Cardiac fibroblast (primary cell): ENCODE measurements at places on chromosomes 13 and 19.

GRCh38 chr19:56321254-56321988 lies 6.8 kb upstream of the ZSCAN5A start:
- DNase-seq: no peak

DNA sequence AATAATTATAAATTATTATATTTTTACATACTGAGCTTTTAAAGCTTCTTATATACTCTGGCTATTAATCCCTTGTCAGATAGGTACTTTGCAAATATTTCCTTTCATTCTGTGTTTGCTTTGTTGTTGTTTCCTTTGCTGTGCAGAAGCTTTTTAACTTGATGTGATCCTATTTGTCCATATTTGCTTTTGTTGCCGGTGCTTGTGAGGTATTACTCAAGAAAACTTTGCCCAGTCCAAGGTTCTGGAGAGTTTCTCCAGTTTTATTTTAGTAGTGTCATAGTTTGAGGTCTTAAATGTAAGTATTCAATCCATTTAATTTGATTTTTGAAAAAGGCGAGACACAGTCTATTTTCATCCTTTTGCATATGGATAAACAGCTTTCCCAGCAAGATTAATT lies 1319.9 kb upstream of the PRR20A start:
- no peak for DNase-seq

DNA sequence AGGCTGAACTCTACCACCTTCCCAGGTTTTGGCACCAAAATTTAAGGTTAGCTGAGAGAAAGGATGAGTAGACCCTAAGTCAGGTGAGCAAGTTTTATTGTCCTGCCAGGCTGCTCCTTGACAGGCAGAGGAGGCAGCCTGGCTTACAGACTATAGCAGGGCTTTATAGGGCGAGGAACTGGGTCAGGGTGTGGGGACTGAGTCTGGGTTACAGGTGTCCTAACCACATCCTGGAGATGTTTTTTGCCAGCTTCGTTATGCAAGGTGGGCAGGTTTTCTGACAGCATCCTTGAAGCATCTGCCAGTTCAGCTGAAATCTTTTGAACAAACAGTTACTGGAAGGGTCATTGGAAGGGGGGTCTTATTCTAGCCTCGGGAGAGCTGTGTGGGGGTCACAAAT lies 905.7 kb upstream of the SLITRK5 start:
- DNase-seq: no peak

DNA sequence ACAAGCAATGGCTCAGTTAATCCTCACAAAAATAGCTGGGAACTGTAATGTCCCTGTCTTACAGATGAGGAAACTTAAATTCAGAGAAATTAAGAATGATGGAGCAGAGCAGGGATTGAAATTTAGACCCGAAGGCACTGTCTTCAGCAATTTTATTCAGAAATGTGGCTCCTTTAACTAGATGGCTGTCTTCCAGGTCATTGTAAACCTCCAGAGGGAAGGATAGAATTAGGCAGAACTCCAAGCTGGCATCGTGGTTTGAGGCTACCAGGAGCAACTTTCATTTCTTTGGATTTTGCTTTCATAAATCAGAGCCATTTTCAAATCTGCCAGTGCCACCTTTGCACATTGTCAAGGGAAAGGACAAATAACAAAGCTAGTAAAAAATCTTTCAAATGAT lies 339.0 kb downstream of the DCT start:
- peak; percentile 42 for DNase-seq

DNA sequence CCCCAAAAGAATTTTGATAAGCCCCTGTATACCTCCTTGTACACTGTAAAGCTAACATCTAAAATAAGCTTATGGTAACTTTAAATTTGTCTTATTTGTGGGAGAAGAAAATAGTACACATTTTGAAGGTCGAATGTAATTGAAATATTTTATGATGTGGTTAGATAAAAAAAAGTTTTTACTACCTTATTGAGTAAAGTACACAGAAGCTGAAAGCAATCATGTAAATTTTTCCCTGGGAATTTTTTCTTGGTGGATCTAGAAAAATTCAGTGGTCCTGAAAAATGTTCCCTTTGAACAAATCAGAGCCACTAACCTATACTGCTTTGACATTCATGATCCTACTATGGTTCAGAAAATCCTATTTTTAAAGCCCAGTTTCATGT lies 46.9 kb downstream of the SIPA1L3 start:
- DNase-seq: no peak

DNA sequence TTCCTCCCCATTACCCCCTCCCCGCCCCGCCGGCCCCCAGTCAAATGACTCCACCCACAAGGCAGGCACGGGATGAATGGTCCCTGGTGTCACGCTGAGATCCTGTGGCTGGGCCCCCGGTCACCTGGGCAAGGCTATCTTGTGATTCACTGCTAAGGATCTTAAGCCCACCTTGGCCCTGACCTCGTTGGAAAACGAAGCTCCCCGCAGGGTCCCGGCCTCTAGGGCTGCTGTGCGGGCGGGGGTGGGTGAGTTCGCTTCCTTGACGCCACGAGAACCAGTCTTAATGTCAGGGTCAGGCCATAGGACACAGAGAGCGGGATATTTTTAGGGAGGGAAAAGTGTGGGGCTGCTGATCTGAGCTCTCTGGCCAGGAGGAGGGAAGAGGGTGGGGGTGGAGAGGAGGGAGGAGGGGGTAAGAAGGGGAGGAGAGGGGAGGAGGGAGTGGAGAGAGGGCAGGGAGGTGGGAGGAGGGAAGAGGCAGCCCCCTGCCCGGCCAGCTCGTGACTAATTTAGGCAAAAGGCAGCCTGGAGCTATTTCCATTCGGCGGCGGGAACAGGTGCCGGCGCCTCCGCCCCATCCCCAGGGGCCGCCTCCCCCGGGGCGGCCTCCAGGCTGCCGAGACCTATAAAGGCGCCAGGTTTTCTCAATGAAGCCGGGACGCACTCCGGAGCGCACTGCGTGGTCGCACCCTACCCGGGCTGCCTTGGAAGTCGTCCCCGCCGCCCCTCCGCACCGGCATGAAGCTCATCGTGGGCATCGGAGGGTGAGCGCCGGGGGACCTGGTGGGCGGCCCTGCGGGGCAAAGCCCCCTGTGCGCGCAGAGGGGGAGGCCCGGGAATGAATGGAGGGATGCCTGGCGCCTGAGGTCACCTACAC lies at the start of gene NMRK2:
TSS of gene NMRK2 (plus strand) at position 139 of the 880 bp plus-strand sequence. CDS start at position 742, 603 bp downstream.
- no peak for DNase-seq

DNA sequence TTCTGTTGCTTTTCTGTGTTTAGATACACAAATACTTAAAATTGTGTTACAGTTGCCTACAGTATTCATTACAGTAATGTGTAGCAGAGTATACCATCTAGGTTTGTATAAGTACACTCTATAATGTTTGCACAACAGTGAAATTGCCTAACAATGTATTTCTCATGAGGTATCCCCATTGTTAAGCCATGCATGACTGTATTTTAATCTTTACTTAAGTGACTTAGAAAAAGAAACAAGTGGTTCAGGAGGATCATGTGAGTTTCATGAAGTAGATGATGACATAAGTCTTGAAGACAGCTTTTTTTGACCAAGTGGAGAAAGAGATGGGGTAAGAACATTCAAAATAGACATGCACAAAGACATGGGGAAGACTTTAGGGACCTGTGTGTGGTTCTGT lies 8.4 kb upstream of the KCTD4 start:
- DNase-seq: no peak

DNA sequence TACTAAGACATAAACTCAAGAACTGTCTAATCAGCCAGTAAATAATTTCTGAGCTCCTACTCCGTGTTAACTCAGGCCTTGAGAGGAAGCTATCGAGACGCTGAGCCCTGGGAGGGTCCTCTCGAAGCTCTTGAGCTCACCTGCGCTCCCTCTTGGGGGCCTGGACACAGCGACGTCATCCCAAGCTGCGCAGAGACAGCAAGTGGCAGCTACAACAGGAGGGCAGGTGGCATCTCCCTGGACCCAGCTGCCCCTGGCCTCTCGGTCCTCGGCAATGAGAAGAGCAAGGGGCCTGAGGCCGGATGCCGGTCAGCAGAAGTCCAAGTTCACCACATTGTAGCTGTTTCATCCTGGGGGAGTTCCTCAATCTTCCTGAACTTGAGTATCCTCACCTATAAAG lies 30.5 kb upstream of the TUBGCP3 start:
- no peak for DNase-seq

DNA sequence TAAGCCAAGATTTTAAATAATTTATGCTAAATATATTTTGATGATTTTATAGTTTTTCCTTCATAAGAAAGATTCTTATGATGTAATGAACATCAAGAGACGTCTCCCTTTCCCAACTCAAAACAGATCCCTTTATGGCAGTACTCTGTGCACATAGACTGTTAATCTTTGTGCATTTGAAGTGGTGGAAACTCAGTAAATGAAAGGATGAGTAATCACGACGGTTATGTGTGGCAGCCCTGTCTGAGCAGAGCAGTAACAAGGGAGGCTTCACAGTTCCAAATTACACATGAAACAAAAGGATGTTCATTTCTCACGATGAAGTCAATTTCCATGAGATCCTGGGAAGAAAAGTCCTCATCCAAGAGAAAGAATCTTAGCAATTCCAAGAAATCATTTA lies 498.1 kb downstream of the KLF5 start:
- peak; percentile 13 for DNase-seq

- DNase-seq: no peak
Measured at GRCh38 chr13:27788271-27788670, 4.0 kb upstream of the GSX1 start.

- no peak for DNase-seq
Measured at GRCh38 chr13:112940236-112940635, 28.8 kb upstream of the MCF2L start.

GRCh38 chr13:63409791-63410351 lies 1994.2 kb upstream of the PCDH20 start:
- no peak for DNase-seq

DNA sequence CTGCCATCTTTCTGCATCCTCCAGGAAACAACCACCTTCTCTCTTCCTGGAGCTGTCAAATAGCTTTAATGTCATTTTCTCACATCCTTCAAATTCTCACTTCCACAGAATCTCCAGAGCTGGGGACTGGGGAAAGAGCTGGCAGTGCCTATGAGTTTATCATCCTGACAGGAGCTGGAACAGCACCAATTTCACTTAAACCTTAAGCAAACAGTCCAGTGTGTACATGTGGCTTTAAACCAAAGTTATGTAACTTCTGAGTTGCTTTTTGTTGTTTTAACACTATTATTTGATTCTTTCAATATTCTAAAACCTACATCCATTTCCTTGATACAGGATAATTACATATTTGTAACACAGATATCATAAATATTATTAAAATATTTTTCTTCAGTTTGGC lies 331.5 kb upstream of the ARGLU1 start:
- no peak for DNase-seq

GRCh38 chr19:19078801-19079200 lies 15.0 kb downstream of the SLC25A42 start:
- no peak for DNase-seq

DNA sequence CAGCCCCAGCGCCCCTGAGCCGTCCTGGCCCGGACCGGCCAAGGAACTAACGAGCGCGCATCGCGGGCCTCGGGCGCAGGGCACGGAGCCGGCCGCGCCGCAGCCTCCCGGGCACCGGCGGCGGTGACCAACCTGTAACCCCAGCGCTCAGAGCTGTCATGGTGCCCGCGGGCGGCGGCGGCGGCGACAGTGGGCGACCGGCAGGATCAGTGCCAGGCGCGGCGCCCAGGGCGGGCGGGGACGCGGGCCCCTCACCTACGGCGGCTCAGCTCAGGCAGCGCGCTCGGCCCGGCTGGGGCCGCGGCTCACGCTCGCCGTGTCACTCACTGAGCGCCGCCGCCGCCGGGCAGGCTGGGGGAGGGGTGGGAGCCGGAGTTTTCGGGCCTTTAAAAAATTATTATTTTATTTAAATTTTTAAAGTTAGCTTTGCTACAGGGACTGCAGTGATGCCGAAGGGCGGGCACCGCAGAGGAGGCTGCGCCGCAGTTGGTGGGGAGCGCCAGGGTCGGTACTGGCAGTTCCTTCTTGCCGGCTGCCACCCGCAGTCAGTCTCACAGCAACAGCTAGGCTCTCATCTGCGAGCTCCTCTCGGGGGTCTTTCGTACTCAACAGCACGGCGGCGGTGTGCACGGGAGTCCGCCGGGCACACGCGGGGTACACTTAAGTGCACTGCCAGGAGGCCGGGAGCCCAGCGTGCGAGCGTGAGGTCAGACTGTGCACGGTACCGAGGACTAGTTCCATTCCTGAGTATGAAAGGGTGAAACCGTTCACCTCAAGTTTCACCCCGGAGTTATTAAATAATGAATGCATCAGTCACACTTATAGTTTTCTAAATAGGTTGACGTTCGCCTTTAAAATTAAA lies at the start of gene NALCN:
TSS of gene NALCN (minus strand) at position 328 of the 862 bp plus-strand sequence. CDS start 17,382 bp downstream, outside the sequence.
- no peak for DNase-seq

GRCh38 chr13:106090001-106090400 lies 445.5 kb downstream of the EFNB2 start:
- no peak for DNase-seq

- DNase-seq: peak; percentile 35
Measured at GRCh38 chr13:113863524-113864272, at the start of gene GAS6. Gene GAS6 (minus strand): TSS chr13:113864076. CDS start chr13:113863920, 156 bp downstream.

DNA sequence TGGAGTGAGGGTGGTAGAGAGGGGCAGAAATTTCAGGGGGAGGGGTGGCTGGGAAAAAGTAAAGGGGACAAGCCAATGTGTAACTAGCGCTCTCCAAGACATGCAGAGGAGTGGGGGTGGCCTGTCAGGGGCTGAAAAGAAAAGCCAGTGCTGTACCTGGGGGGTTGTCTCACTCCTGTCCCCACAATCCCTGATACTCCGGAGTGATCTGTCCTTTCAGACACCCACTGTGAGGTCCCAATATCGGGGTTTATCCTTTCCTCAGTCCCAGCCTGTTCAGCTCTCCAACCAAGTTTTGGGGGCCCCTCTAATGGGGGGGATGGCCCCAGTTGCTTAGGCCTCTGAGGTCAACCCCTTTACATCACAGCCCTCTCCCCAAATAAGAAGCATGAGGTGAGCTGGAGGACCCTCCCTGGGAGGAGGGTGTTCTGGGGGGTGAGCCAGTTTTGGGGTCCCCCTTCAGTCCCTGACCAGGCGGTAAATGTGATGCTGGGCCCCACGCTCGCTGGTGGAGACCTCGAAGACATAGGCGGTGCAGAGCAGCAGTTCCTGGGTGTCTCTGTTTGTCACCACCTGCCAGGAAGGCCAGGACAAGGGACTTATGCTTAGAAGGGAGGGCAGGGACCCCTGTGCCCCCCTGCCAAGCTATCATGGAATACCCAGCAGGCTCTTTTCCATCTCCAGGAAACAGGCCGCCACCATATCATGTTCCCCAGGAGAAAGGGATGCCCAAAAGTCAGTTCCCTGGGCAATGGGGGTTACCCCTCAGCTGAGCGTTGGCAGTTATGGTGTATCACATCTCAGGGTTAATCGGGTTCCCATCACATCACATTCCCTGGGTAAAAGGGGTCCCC lies 5.9 kb downstream of the CD37 start:
- no peak for DNase-seq

GRCh38 chr19:31890230-31890629 lies 455.2 kb upstream of the ZNF507 start:
- no peak for DNase-seq

- no peak for DNase-seq
Measured at GRCh38 chr13:51532736-51533197, 51.5 kb upstream of the WDFY2 start.

GRCh38 chr13:101811284-101811839 lies 358.9 kb downstream of the ITGBL1 start:
- DNase-seq: no peak
